ENCODE measurements at places on chromosomes 2 and 18.

GRCh38 chr2:170206805-170207407, 29.0 kb downstream of the MYO3B start:
- no peak for DNase-seq

- DNase-seq, result no peak
These were observed 44.4 kb downstream of the RAB27B start for GRCh38 chr18:54872681-54873080.

GRCh38 chr18:33051407-33051806, 278.6 kb upstream of the KLHL14 start:
- no peak for DNase-seq

GRCh38 chr2:192245329-192245728, 50.6 kb upstream of the TMEFF2 start:
- no peak for DNase-seq

GRCh38 chr2:238847841-238848690, at the start of gene TWIST2:
Gene TWIST2, plus strand, starts transcription at chr2:238848085. Its CDS starts 131 bp downstream, at chr2:238848216.
- DNase-seq, result no peak

DNA sequence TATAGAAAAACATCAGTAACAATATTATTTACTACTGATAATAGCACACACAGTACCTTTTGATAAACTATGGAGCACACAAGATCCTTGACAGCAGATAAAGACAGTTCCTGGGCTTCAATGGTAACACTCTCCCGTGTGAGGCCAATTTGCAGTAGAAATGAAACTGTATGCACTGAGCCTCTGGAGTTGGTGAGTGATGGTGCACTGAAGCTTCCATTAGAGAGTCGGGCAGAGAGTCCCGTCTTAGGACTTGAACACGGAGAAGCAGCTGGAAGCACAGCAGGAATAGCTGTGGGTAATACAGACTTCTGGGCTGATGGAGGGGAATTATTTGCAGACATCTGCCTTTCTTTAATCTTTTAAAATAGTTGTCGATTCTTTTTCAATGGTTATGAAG, 8.5 kb downstream of the PRKD3 start:
- DNase-seq, result no peak
